AG20443 (cell line): ENCODE measurements at places on chromosomes 11 and 22.
A peak's percentile ranks its signal among the peaks of the same experiment; 100 is the strongest.

GRCh38 chr22:27128461-27129085 is 471.2 kb downstream of the MIAT start:
- peak; percentile 20 for DNase-seq

DNA sequence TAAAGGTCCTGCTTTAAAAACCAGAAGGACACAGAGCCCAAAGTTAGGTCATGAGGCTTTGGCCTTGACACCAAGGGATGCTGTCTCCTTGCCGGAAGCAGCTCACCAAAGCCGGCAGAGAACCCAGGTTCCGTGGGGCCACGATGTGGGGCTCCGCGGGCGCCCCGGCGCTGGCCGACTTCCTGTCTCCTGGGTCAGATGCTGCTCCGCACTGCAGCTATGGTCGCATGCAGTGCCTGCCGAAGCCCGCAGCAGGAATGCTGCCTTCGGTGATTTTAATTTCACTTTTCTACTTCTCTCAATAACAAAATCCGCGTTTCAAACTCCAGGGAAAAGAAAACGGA is 454 bp upstream of the OTUB1 start:
- peak; percentile 51 for DNase-seq

DNA sequence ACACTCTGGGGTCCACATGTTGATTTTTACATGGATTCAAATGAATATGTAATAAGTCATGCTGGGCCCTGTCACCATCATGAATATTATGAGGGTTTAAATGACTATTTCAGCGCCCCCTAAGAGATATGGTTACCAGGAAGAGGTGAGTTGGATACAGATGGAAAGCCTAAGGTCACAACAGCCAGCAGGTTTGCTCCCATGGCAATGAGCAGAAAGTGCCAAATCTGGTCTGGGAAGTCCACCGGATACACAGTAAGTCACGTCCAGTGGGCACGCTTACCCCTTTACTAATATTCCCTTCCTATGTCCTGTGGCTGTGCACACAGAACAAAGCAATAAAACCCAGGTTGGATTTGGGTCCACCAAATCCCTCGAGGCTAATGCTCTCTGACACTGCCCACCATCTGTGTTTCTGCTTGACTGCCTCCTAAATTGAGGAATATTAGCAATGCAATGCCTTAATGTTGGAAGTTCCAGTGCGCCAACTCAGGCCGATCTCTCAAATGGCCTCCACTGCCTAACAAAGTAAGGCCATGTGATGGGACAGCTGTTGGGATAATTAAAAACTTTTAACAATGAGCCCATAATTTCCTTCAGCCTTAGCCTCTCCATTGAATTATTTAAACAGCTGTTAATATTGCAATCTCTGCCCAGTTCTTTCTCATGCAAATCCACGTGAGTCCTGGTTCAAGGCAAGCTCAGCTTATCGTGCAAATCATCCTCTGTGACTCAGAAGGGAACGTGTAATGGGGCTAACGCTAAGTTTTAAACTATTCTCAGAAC is 97.6 kb downstream of the SLC1A2 start:
- DNase-seq: peak; percentile 86

DNA sequence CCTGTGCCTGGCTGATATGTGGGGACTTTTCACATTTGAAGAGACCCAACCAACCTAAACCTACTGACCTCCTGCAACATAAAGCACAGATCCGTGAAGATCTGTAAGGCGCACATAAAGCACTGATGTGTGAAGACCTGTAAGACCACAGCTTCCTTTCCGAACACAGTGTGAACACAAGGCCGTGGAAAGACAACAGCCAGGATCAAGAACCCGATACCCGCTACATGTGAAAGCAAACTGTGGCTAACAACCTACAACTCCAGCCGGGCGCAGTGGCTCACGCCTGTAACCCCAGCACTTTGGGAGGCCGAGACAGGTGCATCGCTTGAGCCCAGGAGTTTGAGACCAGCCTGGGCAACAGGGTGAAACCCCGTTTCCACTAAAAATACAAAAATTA is 17.6 kb upstream of the PPFIA1 start:
- DNase-seq: no peak
